Mesenchymal stem cell (in vitro differentiated cells and primary cell): ENCODE measurements at places on chromosomes 7 and 10.

- DNase-seq, result peak; percentile 29
Observed at GRCh38 chr10:124942317-124943169, 620 bp downstream of the ZRANB1 start.

GRCh38 chr7:79531116-79531515 lies 77.6 kb upstream of the MAGI2 start:
- DNase-seq, result no peak

DNA sequence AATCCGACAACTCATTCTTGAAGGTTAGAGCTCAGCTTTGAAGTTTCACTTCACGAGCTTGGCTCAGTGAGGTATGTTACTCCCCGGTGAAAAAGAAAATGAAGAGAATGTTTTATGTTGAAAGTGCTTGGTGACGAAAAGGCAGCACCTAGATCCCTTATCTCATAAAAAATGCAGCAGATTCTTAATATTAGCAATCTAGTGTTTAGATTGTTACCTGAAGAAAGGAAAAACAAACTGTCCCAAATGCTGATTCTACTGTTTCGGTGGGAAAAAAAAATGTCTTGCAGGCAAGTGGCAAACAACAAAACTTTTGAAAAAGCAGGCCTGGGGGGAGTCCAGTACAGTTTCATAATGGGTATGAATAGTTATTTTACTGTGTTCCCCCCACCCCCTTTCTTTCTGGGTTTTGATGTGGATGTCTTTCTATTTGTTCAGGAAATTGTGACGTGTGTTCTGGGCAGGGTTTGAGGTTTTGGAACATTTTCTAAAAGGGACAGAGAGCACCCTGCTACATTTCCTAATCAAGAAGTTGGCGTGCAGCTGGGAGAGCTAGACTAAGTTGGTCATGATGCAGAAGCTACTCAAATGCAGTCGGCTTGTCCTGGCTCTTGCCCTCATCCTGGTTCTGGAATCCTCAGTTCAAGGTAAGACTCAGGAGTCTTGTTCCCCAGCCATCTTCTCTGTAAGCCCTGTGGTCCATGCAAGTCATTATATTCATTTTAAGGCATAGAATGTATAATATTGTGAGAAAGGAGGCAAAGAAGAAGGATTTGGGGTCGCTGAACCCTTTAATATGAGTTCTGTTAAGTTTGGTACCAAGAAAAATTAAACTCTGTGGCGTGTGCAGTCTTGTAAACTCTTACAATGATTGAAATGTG lies at the start of gene SRGN:
Gene SRGN, plus strand, starts transcription at position 514 of the 881 bp plus-strand sequence. Its CDS starts 55 bp downstream, at position 569.
- no peak for DNase-seq

DNA sequence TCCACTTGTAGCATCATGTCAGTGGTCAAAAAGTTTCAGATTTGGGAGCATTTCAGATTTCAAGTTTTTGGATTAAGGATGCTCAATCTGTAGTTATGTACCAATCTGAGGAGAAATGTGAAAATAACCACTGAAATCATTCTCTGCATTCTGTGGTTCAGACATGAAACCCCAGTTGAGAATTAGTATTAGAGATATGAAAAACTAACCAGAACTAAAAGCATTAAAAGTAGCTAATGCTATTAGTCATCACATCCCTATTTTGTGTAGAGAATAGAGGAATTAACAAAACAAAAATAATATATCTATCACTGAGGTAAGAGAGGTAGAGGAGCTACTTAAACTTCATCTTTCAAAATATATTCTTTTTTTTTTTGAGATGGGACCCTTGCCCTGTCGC lies 28.0 kb downstream of the MICU1 start:
- no peak for DNase-seq

- DNase-seq, result peak; percentile 87
Observed at GRCh38 chr10:89481662-89482061, 53.7 kb downstream of the SLC16A12 start.

- no peak for DNase-seq
Observed at GRCh38 chr7:7851381-7851780, 117.2 kb upstream of the GLCCI1 start.

DNA sequence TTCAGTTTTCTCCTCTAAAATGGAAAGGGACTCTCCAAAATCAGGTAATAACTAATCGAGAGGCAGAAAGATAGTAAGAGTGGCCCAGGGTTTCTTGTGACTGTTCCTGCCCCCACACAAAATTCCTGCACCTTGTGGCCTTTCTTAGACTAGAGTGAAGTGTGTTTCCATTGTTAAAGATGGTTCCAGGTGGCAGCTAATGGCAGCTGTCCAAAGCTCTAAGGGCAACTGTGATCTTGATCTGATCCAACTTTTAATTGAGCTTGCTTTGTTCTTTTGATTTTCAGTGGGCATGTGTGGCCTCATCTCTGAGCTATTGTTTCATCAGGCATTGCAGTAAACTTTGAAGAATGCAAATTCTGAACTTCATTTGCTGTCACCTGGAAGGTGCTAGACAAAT lies 19.4 kb downstream of the ACSL5 start:
- no peak for DNase-seq

DNA sequence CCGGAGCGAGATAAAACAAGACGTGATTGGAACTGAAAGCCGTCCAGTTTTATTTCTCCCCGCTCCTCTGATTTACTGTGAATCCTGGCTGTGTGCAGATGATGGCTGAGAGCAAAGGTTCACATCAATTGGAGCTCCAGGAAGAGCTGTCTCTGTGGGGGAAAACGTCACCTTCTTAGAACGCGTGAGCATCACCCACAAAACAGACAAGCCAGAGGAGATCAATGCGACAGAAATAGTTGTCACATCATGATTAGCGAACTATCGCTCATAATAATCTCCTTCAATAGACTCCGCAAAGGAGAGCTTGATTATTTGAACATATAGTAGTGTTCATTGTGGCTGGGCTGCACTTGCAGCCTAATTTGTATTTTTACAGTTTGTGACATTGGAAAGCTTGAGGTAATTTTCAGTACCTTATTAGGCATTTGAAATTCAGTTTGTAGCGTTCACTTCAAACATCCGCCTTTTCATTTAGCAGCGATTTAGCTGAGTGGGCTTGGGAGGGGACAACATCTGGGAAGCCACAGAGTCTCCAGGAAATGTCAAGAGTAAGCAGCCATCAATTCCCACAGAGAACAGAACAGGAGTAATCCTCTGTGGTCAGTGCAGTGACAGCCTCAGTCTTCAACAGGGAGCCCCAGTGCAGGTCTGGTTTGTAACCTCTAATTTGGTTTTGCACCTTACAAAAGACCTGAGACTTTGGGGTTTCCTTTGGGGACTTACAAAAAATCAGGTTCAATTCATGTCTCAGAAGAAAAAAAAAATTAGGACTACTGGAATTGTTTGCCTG lies 276.8 kb upstream of the PFKP start:
- no peak for DNase-seq

- DNase-seq, result no peak
Observed at GRCh38 chr10:114806562-114807391, 14.8 kb upstream of the FHIP2A start.

- no peak for DNase-seq
Observed at GRCh38 chr10:96701265-96701664, 19.0 kb downstream of the PIK3AP1 start.

DNA sequence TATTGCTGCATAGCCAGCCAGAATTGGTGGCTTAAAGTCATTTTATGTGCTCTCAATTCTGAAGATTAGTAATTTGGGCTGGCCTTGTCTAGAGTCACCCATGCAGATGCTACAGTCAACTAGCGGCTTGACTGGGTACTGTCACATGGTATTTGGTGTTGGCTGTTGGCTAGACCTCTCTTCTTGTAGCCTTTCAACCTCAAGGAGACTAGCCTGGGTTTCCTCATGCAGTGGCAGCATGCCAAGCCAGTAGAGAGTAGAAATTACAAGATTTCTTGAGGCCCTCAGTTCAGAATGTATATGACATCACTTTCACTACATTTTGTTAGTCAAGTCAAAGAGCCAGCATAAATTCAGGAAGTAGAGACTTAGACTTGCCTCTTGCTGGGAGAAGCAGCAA lies 3.7 kb upstream of the ZNF800 start:
- DNase-seq, result peak; percentile 45

- DNase-seq, result peak; percentile 51
Observed at GRCh38 chr10:59177031-59177797, 771 bp downstream of the PHYHIPL start.

DNA sequence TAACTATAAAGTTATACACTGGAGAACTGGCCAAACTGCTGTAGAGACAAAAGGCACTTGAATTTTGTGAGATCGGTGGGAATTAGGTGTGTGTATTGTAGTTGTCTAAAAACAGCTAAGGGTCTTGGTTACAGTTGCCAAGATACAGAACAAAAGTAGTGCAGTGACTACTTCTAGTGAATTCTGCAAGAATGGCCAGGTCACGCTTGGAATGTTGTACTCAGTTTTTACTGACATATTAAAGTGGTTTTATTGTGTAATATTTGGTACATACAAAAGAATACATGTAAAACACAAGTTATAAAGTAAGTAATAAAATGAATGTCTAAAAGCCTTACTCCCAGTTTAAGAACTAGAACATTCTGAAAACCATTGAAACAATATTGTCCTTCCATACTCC lies 42.4 kb downstream of the PRPF18 start:
- no peak for DNase-seq

GRCh38 chr10:95273393-95274312 lies 17.1 kb downstream of the PDLIM1 start:
- peak; percentile 96 for DNase-seq

DNA sequence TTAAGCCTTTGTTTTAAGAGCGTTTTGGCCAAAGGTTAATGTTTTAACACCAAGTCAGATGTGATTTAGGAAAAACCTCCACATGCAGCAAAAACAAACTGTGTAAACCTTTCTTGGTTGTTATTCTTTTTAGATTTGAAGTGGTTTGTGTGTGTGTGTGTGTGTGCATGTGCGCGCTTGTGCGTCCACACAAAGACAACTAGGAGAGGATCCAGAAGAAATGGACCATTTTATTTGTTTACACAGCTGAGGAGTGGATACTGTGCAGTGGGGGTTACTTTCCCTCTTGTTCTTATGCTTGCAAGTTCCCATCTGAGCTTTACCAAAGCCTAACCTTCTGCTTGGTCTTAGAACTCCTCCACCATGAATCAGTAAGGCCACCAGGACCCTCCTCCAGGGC lies 20.0 kb downstream of the TCF7L2 start:
- DNase-seq, result no peak

GRCh38 chr7:106839511-106839910 lies 25.6 kb upstream of the PIK3CG start:
- no peak for DNase-seq

GRCh38 chr7:22945584-22945983 lies 68.3 kb downstream of the HYCC1 start:
- no peak for DNase-seq

DNA sequence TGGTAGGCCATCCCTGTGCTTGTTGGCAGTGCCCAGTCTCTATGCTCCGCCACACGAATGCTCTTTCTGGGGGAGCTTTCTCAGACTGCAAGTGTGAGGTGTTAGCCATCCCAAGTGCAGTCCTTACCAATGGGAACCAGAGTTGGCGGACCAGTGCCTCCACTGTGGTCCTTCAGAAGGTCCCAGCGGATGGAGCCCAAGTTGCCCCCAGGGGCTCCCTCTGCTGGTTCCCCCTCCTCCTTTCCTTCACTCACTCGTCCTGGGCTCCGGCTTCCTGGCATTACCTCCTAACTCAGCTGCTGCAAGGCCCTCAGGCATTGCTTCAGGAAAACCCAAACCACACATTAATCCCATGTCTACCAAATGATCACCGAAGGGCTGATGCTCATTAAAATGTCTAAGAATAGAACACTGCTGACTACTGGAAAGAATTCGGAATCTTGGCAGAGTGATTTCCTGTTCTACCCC lies 139.8 kb downstream of the CUBN start:
- DNase-seq, result peak; percentile 43

DNA sequence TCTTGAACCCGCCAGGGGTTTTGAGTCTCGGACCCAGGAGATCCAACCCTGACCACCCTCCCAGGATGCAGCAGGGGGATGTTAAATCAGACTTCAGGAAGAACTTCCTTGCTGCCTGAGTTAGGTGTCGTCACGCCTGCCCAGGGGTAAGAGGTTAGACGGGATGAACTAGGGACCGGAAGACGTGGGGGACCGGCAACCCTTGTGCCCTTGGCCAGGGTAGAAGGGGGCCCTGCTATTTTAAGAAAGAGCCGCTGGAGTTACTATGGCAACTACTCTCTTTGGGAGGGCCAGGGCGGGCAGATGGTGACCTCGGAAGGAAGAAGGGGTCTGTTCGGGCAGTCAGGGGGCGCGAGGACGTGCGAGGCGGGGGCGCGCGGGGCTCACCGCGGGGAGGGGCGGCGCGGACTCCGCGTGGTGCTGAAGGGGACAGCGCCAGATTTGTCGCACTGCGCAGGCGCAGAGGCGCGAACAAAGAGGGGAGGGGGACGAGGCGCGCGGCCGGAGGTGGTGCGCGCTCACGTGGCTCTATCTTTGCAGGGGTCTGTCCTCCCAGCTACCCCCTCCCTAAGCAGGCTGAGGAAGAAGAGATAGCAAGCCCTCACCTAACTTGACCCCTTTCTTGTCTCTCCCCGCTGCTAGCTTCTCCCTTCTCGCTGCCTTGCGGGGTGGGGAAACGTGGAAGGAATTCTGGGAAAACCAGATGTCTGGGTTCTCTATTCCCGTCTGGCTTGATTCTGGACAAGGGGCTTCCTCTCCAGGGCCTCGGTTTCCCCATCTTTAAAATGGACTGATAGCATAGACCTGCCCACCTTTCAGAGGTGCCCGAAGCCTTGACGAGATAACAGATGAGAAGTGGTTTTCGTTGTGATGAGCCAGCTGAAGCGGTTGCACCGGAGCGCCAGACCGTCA lies 940 bp upstream of the PSD start:
- peak; percentile 29 for DNase-seq

- DNase-seq, result peak; percentile 66
Observed at GRCh38 chr10:103854686-103855391, 537 bp downstream of the SH3PXD2A start.

DNA sequence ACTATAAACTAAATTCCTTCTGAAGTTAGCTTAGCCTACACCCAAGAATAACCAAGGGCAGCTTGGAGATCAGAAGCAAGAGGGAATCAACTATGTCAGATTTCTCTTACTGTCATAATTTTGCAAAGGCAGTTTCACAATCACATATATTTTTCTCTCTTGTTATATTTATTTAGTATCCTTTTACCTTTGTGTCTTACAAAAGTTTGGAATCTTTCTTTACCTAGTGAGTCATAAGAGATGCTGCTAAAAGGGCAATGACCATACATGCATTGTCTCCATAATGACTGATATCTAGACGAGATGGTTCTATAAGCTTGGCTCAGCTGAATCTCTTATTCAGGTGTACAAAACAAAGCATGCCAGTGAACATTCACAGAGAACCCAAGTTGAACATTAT lies 61.1 kb downstream of the PPP1R17 start:
- DNase-seq, result no peak

DNA sequence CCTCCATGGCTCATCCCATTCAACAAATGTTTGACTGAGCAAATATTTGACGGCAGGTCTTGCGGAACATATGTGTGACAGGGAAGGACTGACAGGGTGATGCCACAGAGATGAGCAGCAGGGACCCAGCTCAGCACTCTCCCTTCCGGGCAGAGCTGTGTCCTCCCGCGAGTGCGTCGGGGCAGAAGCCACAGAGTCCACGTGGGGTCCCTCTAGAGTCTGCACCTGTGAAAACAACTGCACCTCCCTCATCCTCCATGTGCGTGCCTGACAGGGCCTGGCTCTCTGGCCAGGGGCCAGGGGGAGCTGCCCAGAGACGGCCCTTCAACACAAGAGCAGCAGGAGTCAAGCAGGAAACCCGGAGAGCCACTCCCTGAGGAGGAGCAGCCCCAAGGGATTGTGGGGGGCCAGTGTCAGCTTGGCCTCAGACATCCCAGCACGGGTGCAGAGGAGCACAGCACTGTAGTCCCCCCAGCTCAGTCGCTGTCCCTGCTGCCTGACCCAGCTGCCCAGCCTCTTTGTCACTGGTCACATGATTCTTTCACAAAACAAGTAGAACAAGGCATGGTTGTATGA lies 83.6 kb upstream of the TMEM72 start:
- DNase-seq, result no peak
